ENCODE measurements at places on chromosomes 3 and 15.

DNA sequence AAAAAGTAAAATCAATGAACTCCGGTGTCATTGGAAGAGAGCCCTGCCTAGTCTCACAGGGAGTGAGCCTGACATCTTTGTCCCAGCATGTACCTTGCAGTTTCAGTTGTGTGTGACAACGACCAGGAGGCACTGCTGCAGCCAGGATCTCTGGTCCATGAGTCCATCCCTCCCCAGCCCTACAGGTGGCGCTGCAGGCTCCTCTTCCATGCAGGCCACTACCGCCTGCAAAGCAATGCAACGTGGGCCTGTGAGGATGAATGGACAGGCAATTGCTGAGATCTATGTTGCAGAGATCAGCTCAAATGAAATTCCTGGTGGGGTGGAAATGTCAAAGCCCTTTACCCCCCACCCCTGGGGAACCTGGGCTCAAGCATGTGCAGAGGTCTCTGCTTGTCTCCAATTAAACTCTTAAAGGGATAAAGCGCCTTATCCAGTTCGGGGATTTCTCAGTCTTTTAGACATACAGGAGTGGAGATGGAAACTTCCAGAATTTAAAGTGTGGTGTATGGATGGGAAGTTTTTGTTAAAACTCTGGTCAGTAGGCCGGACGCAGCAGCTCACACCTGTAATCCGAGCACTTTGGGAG lies 35.8 kb downstream of the TKT start:
- DNase-seq: peak; percentile 75

GRCh38 chr3:183148056-183148455 lies 14.5 kb downstream of the LAMP3 start:
- DNase-seq: no peak

DNA sequence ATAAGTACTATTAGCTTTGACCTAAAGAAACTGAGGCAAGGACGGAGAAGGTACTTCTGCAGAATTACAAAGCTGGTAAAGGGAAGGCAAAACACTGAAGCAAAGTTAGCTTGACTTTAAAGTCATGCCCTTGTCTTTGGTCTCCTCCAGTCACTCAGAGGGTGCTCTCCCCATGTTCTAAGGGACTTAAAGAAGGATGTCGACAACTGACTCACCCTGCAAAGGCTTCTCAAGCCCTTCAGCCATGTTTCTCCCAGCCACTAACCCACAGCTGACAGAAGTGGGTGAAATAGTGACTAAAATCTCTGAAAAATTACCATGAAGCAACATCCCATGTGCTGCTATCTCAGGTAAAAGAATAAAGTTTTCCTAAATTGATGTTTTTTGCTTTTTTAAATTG lies 46.4 kb downstream of the SUCLG2 start:
- DNase-seq: no peak

- DNase-seq: no peak
Measured at GRCh38 chr3:182252802-182253201, 540.5 kb upstream of the ATP11B start.

DNA sequence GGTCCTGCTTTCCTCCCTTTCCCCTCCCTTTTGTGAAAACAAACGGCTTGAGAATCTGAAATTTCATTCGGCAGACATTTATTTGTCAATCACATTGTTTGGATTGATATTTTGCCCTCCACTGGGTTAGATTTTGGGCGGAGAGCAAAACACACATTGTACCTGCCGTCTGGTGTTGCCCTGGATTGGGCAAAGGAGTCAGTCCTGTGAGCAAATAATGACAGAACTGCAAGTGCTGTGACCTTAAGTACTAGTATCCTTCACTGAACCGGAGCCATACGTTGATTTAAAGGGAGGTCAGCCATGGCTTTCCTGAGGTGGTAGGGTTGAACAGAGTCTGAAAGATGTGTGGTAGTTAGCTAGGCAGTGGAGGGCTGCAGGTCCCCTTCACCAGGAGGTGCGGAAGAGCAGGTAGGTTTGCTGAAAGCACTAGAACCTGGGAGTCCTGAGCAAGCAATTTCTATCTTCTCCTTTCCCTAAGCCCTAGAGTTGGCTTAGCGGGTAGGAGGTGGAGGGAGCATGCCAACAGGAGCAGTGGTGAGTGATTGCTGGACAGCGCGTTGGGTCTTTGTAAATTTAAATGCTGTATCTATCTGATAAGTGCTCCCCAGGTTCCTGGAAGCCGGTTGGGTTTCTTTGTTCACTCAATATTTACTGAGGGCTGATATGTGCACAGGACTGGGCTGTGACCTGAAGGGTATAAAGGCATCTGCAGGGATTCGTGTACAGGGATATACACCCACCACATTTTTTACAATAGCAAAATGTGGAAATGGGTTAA lies 2.0 kb downstream of the PDIA5 start:
- no peak for DNase-seq

- DNase-seq: no peak
Measured at GRCh38 chr15:69841113-69841828, 256.4 kb downstream of the TLE3 start.

DNA sequence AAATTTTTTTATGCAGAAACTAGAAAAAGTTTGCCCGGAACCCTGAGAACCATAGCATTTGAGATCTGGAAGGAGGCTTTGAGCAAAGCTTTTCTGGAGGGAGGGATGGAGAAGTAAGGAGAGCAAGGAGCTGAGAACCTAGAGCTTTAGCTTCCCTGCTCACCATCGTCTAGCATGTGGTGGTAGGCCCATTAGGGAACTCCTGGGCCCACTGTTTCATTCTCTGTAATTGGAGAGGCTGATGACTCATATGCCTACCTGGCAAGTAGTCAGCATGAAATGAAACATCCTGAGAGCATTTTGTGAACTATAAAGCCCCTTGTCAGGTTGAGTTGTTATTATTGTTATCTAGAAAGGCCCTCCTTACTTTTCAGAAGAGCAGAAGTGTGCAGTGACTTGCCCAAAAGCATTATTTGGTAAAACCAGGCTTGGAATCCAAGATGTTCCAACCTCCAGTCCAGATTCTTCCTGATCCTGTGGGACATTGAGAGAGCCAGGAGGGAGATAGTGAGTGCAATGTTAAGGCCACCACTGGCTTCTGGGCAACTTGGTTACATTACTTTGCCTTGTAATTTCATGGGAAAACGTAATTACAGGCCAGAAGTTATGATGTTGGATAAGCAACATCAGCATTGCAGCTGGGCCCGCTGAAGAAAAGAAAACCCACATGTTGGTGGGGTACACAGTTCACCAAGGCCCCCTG lies 104.5 kb upstream of the BFSP2 start:
- no peak for DNase-seq

- no peak for DNase-seq
Measured at GRCh38 chr3:195142519-195142918, 128.4 kb downstream of the XXYLT1 start.

DNA sequence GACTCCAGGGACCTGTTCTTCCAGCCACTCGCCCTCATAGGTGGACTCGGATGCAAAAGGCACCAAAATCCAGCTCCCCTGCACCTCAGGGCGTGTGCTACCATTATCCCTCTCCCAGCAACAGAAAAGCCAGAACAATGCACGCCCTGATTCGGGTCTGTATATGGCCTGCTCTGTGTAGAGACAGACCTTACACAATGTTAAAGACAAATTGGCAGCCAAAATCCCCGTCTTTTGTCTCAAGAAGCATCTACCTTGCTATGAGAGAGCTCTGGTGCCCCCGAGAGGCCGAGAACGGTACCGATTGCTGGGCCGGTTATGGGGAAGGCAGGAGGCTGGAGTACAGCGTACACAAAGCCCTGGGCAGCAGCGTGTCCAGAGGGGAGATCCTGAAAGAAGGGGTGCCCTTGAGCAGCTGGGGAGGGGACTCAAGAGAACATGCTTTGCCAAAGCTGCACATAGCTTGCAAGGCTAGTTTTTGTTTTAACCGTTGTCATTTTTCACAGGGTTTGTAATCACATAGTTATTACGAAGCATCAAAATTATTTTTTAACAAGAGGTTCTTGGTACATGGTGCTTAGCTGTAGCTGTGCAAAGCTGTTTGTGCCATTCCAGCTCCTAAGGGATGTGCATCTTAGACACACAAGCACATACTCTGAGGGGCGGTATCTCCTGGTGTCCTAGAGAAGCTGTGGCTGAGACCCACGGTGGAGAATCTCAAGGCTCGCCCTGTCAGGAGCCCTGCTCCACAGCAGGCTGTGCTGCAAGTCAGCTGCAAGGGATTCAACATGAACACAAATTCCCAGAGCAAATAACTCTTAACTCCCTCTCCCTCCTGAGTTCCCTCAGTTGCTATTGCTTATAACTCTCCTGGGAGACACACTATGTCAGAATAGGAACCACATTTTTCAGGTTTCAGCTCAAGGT lies 461.5 kb upstream of the PPP2R3A start:
- DNase-seq: peak; percentile 69

DNA sequence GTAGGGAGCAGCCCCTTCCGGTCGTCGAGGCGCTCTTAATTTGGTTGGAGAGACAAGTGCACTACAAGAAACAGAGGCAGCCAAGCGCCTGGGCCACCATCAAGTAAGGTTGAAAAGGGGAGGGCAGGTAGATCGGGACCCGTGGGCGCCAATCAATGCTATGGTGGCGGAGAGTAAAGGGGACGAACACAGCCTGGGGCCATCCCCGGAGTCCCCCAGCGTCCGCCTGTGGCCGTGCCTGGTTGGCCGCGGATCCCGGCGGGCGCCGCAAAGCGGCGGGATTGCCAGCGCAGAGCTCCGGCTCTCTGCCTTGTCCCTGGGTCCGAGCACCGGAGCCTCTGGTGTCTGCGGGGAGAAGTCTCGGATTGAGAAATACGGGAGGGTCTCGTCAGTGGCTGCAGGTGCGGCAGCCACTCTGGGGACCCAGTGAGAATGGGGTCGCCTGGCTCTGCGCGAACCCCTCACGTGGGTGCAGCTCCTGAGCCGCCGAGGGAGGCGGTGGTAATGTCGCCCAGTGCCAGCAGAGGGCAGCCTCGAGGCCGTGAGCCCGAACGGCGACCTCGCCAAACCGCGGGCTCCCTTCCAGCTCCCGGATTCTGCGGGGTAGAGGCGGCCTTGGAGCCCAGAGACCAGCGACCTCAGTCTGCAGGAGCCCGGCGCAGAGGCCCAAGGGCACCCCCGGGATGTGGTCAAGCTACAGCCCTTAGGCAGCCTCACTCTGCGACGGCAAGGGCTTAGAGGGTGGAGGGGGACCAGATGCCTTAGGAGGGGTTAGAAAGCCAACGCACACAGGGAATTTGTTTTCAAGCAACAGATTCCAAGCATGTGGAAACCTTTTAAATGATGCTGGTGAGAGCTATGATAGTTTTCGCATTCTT lies 10.8 kb downstream of the FOXL2 start:
- DNase-seq: peak; percentile 44

- DNase-seq: no peak
Measured at GRCh38 chr3:140974900-140975299, 33.3 kb downstream of the SLC25A36 start.

DNA sequence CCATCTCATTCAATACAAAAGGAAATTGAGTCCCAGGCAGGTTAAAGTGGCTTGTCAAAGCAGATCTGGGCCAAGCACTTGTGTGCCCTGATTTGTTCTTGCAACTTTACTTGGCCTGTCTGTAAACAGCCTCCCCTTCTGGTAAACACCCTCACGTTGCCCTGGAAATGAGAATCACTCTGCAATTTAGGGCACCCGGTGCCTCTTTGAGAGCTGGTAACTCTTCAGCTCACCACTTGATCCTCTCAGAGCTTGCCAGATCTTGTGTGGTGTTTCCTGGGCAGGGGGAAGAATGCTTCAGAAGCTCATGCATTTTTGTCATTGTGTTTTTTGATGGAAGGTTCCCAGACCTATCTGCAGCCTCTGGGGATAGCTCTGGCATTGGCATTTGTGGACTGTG lies 11.3 kb downstream of the MED12L start:
- DNase-seq: no peak

GRCh38 chr15:64046421-64047153 lies at the start of gene DAPK2:
TSS of gene DAPK2 (minus strand) at chr15:64046485. CDS start at chr15:64040261, 6,224 bp downstream.
- peak; percentile 27 for DNase-seq

DNA sequence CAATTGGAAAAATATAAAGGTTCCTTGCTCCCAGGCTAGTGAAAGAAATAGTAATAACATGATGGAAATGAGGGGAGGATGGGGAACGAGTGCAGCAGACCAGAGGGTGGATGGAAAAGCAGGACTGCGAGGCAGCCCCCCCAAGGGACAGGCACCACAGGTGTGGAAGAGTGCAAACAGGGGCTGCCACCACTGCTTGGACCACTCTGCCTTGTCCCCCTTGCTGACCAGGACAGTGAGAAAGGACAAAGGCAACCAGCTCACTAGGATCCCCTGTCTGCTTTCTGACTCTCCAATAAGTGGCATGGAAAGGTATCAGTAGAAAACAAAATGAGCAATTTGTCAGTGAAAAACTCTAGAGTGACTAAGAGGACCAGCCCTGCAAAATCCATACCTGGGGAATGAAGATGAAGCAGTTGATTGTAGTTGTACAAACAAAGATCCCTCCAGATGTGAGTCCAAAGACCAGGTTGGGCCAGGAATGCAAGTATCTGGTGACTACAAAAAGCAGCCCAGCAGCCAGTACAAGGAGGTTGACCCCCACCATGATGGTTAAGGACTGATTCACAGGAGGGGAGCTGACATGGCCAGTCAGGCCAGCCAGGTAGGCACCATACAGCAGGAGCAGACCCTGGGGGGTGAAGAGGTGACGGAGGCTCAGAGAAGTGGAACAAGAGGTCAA lies 86.6 kb upstream of the GSK3B start:
- no peak for DNase-seq

DNA sequence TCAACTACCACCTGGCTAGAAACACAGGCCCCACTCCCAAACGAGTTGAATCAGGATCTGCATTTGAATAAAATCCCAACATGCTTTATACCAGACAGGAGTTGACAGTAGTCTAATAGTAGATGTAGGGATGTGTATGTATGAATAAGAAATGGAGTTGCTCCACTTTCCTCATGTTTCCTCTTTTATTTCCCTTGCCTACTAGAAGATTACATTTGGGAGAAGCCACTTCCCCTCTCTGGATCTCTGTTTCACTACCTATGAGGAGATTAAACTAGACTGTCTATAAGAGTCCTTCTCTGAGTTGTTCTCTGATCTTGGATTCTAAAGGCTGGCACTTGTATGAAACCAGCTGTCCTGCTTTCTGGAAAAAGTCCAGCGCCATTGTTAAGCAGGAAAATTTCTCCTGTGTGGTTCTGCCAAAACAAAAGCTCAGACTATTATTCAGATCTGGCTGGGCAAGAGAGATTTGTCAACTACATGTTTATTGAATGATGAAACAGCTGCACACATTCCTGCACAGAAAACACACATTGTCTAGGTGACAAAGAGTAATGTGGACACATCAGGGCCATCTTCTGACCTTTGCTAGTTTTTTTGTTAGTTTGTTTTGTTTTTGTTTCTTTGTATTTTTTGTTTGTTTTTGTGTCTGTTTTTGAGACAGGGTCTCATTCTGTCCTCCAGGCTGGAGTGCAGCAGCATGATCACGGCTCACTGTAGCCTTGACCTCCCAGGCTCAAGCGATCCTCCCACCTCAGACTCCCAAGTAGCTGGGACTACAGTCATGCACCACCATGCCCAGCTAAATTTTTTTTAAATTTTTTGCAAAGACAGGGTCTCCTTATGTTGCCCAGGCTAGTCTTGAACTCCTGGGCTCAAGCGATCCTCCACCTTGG lies 29.9 kb downstream of the ACP3 start:
- no peak for DNase-seq

- no peak for DNase-seq
Measured at GRCh38 chr3:134809427-134810051, 14.5 kb downstream of the EPHB1 start.

All from GDM1 (cell line).